Activated CD4-positive, alpha-beta T cell treated with anti-CD3 and anti-CD28 coated beads for 36 hours (primary cell): ENCODE measurements at places on chromosomes 7 and 10.

GRCh38 chr10:125214283-125214570, 53.9 kb upstream of the CTBP2 start:
- DNase-seq, result no peak

- DNase-seq, result no peak
Observed at GRCh38 chr10:108894402-108895301, 1028.7 kb downstream of the XPNPEP1 start.

GRCh38 chr7:100003711-100004661, 11.4 kb upstream of the ZKSCAN1 start:
- no peak for DNase-seq

GRCh38 chr7:111560773-111561653, 1.3 kb downstream of the IMMP2L start:
- no peak for DNase-seq

DNA sequence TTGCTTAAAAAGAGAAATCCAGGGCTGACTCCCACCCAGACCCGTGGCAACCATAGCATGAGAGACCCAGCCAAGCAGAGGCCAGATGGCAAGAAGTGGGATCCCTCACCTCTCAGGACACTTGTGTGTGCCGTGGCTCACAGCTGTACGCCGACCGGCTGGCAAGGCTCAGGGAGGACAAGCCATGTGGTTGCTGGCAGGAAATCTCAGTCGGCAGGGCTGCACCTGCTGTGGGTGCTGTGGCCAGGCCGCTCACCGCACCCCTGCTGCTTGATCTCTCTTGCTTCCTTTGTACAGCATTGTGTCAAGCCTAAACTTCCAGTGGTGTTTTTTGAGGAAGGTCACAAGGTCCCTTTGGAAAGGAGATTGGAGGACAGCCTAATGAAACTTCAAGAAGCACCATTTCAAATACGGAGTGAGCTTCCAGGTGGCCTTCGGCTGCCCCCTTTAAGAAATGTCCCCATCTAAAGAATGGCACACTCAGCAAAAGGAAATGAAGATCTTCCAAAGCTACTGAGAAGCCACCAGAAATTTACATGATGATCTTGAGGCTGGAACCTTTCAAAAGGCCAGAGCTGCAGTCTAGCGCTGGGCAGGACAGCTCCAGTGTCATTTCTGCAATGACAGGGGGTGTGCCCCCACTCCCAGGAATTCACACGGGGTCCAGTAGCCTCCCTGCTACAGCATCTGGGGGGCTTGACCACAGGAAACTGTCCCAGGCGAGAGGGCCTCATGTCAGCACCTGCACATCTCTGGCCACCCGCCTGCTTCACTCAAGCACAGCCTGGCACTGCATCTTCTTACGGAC, 409.0 kb upstream of the MGMT start:
- DNase-seq, result peak; percentile 62

DNA sequence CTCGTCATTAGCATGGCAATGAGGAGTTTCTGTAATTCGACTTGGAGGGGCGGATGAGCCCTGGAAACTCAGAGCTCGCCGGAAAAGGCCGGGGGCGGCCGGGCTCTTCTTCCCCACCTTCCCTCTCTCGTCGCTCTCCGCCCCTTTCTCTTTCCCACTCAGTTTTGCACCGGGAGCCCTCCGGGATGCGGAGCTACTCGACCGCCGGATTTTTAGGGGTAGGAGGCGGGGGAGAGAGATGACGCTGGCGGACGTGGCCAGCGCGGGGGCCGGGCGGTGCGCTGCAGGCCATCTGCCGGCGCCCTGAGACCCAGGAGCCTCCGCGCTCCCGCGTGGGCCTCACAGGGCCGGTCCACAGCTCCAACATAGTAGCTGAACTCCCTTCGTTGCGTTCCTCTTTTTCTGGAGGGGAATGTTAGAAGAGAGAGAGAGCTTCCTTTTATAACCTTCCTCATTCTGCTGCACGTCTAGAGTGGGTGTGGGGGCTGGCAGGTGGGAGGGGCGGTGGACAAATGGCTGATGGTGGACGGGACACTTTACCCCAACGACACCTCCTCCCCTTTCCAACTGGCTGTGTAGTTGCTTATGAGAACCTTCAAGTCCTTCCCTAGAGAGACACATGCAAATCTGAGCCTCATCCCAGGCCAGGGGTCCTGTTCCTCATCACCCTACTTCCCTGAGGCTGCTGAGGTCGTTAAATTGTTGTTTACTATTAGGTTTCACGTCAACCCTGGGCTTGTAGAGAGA, 1.1 kb upstream of the HOXA1 start:
- DNase-seq, result peak; percentile 11

GRCh38 chr10:132570771-132571649, 33.4 kb downstream of the INPP5A start:
- no peak for DNase-seq

DNA sequence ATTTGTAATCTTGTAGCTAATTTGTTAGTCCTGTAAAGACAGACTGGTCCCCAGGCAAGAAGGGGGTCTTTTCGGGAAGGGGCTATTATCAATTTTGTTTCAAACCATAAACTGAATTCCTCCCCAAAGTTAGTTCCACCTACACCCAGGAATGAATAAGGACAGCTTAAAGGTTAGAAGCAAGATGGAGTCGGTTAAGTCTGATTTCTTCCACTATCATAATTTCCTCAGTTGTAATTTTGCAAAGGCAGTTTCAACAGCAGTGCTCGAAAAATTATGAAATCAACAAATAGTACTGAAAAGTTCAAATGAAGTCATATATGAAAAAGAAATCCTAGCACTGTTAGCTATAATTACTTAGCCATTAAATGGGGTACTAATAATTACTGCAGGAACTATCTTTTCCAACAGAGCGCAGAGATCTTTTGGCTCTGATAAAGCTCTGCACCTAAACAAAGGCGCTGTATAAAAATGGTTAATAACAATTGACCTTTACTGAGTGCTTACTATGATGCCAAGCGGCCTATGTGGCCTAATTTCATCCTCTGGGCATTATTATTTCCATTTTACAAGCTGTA, 756 bp upstream of the SEC24C start:
- DNase-seq, result no peak

DNA sequence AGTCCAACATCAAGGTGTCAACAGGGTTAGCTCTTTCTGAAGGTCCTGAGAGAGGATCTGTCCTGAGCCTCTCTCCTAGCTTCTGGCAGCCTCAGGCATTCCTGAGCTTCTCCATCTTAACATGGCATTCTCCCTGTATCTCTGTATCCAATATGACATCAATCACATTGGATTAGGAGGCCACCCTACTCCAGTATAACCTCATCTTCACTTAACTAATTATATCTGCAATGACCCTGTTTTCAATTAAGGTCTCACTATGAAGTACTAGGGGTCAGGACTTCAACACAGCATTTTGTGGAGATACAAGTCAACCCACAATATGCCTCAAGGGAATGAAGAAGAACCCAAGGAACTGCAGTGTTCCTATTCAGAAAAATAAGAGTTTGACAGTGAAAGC, 133.8 kb downstream of the RELN start:
- no peak for DNase-seq

DNA sequence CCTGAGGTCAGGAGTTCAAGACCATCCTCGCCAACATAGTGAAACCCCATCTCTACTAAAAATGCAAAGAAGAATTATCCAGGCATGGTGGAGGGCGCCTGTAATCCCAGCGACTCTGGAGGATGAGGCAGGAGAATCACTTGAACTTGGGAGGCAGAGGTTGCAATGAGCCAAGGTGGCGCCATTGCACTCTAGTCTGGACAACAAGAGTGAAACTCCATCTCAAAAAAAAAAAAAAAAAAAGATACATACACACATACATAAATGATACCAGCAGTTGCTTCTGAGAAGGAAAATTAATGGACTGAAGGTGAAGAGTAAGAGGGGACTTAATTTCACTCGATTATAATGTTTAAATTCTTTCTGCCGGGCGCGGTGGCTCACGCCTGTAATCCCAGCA, 40.2 kb upstream of the PAX2 start:
- DNase-seq, result no peak

GRCh38 chr7:112938863-112939573, 147.6 kb downstream of the GPR85 start:
- DNase-seq, result peak; percentile 66

DNA sequence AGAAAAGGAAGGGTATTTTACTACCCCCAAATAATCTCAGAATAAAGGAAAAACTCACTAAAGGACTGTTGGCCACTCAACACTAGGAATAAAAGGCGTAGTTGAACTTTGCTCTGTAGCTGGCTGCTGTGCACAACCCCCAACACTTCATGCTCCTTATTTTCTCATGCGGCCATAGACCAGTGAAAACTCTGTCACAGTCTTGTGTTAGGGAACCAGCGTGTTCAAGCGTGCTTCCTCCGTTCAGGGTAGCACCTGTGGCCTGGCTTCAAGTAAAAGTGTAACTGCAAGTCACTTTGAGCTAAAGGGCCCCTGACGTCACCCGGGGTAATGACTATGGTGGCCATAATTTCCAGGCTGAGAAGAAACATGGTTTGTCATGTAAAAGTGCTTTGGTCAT, 27.0 kb downstream of the BLNK start:
- no peak for DNase-seq

DNA sequence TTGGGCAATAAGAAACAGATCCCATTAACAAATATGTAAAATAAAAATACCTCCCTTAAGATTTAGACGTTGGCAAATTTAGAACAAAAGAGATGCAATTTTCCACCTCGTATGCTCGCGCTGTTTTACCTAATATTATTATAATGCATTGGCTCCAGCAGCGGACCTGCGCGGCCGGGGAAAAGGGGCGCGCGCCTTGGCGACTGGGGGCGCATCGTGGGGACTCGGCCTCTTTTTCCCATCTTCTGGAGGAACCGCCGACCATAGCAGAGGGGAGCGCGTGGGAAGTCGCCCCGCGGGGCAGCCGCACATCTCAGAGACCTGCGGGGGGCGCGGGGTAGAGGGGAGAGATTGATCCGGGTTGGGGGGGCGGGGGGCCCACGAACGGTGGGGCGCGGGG, 139.4 kb upstream of the MKI67 start:
- DNase-seq, result no peak

DNA sequence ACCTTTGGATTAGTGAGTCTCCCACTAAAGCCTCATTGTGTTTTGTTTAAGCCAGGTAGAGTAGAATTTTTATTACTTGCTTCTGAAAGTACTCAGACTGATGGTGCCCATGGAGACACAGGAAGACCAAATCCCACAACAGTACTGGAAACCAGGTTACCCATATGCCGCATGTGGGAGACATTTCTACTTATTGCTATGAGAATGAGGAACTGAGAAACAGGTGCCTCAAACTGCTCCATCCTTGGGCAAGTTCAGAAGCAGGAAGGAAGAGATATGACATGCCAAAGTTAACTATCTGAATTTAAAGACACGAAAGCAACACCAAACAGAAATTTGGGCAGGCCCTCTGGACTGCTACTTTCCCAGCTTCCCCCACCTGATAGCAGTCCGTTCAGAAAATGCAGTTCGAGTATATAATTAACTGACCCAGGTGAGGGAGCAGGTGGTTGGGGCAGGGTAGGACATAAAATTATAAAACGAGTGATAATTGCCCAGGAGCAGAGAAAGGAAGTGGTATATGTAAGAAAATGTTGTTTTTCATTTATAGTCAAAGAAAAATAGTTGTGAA, 382.3 kb upstream of the MTPN start:
- no peak for DNase-seq

DNA sequence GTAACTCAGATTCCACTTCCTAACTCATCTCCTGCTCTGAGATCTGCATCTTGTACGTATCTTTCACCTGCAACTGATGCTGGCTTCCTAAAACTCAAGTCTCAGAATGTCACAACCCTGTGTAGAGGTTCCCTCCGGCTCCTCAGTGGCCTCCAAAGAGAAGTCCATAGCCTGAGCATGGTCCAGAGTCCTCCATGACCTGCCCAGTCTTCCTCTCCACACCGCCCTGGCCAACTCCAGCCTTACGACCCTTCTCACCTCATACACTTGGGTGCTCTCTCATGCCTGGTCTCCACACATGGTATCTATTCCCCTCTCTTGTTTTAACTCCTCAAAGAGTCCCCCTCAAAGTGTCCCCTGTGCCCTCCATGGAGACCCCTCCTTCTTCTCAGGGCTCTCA, 41.9 kb downstream of the RAMP3 start:
- DNase-seq, result no peak

DNA sequence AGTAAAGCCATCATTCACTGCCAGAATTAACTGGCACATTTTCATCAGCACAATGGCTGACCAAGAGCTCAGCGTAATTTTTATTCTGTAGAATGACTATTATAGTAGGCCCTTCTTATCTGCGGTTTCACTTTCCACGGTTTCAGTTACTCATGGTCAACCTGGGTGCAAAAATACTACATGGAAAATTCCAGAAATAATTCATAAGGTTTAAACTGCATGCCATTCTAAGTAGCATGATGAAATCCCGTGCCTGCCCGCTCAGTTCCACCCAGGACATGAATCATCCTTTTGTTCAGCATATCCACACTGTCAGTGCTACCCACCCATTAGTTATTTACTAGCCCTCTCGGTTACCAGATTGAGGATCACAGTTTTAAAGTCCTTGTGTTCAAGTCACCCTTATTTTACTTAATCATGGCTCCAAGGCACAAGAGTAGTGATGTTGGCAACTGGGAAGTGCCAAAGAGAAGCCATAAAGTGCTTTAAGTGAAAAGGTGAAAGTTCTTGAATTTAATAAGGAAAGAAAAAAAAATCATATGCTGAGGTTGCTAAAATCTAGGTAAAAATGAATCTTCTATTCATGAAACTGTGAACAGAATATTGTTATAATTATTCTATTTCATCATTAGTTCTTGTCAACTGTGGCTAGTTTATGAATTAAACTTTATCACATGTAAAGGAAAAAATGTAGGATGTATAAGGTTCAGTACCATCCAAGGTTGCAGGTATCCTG, 204.9 kb downstream of the DOCK4 start:
- no peak for DNase-seq

GRCh38 chr10:37680243-37680683, 177.1 kb downstream of the ZNF248 start:
- no peak for DNase-seq

DNA sequence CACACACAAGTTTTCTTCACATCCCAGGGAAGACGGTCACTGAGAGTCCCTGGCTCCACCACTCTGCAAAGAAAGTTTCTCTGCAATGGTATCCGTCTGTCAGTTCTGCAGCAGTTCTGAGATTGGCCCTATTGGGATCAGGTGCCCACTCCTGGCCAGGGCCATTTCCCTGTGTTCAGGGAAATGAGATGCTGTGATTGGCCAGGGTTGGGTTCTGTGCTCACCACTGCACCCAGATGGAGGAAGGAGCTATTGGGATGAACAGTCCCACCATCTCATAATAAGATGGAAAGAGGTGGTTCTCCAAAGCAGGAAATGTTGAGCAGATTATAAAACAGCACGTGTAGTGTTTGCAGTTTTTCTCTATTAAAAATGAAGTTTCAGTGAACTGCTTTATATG, 13.3 kb upstream of the PIP4K2A start:
- no peak for DNase-seq

- DNase-seq, result no peak
Observed at GRCh38 chr7:84506151-84506550, 311.6 kb upstream of the SEMA3A start.

- no peak for DNase-seq
Observed at GRCh38 chr10:125231116-125231812, 70.9 kb upstream of the CTBP2 start.

GRCh38 chr10:128277267-128277840, 151.1 kb upstream of the MKI67 start:
- no peak for DNase-seq

- DNase-seq, result no peak
Observed at GRCh38 chr10:30887839-30888238, 143.8 kb downstream of the ZNF438 start.

- DNase-seq, result no peak
Observed at GRCh38 chr7:67311901-67312300, 315.3 kb downstream of the TYW1 start.
